ENCODE measurements at places on chromosomes 1 and 21. TPM values are rescaled to one million over a fixed set of nuclear protein-coding genes. Genes with fewer than 3 reads are reported as not detected.

- DNase-seq, result no peak
Observed at GRCh38 chr21:45147473-45148315, 73.3 kb downstream of the ADARB1 start.

DNA sequence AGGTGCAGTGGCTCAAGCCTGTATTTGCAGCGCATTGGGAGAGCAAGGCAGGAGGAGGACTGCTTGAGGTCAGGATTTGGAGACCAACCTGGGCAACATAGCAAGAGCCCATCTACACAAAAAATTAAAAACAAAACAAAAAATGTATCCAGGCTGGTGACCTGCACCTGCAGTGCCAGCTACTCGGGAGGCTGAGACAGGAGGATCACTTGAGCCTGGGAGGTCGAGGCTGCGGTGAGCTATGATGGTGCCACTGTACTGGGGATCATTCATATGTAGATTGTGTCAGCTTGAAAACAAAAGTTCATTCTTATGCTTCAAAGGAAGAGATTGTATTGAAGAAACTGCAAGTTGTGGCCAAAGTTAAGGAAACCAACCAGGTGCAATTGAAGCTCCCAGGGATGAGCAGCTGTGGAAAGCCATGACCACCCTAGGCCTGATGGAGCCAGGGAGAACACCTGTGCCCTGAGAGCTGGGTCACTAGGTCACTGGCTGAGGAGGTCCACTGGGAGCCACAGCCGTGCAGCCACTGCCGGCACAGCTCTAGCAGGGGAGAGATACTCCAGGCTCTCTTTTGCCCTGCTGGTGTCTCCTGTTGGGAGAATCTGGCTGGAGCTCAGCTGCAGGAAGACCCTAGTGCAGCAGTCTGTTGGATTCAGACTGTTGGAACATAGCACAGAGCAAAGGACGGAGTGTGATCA is 13.3 kb upstream of the BRWD1 start:
- no peak for DNase-seq

GRCh38 chr1:43879414-43879813 is 54.2 kb upstream of the ARTN start:
- DNase-seq, result no peak

DNA sequence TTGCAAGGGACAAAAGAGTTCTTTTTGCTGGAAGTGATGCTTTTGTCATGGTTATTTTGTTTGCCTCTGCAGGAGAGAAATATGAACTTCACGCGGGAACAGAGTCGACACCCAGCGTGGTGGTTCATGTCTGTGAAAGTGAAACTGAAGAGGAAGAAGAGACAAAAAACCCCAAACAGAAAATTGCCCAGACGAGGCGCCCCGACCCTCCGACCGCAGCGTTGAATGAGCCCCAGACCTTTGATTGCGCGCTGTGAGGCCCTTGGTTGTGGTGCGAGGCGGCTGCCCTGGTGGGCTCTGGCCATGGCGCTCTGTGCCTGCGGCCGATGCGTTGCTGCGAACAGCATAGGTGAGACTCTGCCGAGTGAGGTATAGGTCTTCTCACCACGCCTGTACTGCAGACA is 20.9 kb upstream of the NCMAP start:
- DNase-seq, result no peak

DNA sequence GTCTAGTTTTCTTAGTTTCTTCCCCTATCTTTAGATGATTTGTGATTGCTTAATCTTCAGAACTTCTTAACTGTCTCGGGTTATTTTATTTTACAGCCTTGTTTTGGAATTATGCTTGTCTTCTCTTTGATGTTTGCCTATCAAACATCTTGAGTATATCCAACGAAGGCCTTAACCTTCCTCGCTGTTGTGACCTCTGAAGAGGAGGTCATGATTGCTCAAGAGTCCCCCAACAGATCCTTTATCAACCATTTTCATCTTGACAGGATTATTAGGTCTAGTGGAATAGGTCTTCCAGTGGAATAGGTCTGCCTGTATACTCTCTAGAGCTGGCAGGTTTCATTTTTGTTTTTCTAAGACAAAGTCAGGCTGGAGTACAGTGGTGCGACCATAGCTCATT is 45.7 kb downstream of the UBE4B start:
- no peak for DNase-seq

GRCh38 chr1:115595279-115596079 is 46.3 kb upstream of the VANGL1 start:
- peak; percentile 91 for DNase-seq

GRCh38 chr1:182460550-182460951 is 10.6 kb downstream of the RGSL1 start:
- DNase-seq, result no peak

DNA sequence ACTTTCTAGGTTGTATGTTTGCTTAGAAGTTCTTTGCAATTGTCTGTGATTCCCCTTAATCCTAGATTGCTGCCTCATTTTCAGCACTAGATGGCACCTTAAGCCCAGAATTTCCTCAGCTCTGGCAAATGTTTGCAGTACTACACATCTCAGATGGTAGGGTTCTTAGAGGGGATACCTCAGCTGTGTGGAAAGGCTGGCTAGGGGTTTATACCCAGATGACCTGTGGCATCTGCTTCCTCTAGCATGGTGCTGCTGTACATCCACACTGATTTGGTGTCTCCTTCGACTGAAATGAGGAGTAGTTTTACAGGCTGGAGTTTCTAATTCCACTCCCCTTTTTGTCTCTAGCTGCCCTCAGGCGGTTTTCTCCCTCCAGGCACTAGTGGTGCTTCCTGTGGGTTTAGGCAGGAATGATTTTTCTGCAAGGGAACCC is 23.5 kb downstream of the ASB17 start:
- peak; percentile 4 for DNase-seq

DNA sequence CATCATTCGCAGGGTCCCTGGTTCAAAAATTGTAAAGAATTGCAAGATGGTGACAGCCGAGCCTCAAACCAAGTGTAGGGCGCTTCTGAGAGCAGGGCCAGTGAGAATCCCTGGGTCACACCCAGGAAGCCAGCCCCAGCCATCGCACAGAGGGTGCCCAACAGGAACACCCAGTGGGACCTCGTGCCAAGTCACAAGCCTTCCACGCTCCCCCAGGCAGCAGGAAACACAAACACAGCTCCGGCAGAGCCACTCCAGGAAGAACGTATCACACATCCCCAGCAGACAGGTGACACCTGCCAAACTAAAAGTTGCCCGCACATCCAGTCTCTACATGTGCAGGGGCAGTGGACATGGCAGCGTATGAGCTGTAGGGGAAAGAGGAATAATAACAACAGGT is 20.2 kb downstream of the DHRS3 start:
- no peak for DNase-seq

DNA sequence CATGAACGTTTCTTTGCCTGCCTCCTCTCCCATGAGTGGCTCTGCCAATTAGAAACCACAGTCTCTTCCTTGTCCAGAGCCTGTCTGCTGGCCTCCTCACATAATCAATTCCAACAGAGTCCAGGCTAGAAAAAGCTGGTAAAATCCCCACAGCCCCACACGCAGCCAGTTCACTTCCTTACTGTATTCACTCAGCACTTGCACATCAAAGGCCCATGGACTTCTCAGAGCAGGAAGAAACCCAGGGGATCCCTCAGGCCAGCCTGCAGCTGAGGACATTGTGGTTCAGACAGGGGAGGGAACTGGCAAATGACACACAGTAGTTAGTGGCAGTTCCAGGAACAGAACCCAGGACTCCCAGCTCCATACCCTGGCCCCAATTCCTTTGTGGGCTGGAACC is 171.6 kb upstream of the EDN2 start:
- no peak for DNase-seq

DNA sequence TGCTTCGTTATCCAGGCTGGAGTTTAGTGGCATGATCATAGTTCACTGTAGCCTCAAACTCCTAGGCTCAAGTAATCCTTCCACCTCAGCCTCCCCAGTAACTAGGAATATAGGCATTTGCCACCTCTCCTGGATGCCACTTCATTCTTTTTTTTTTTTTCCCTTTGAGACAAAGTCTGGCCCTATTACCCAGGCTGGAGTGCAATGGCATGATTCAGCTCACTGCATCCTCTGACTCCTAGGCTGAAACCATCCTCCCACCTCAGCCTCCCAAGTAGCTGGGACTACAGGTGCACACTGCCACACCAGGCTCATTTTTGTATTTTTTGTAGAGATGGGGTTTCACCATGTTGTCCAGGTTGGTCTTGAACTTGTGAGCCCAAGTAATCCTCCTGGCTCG is 19.3 kb downstream of the OSBPL9 start:
- DNase-seq, result no peak

- DNase-seq, result no peak
Observed at GRCh38 chr1:46451948-46452930, 37.4 kb upstream of the DMBX1 start.

DNA sequence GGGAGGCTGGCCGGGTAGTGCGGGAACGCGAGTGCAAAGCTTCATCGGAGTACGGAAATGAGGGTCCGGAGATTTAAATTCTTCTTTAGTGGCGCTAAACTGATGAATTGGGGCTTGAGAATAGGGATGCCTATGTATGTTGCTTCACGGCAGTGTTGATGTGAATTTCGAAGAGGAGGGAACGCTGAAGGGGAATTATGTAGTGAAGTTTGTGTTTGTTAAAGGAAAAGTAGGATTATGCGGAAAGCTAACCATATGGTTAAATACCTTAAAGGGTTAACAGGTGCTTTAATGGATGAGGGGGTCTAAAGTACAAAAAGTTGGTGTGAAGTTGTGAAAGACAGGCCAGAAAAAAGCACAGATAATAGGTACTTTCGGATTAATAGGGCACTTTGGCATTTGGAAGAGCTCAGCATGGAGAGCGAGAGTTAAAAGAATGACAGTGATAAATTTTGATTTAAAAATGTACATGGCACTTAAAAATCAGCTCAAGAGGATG is 1.4 kb downstream of the HS2ST1 start:
- peak; percentile 41 for DNase-seq

- DNase-seq, result no peak
Observed at GRCh38 chr1:93765099-93765498, 83.5 kb upstream of the BCAR3 start.

DNA sequence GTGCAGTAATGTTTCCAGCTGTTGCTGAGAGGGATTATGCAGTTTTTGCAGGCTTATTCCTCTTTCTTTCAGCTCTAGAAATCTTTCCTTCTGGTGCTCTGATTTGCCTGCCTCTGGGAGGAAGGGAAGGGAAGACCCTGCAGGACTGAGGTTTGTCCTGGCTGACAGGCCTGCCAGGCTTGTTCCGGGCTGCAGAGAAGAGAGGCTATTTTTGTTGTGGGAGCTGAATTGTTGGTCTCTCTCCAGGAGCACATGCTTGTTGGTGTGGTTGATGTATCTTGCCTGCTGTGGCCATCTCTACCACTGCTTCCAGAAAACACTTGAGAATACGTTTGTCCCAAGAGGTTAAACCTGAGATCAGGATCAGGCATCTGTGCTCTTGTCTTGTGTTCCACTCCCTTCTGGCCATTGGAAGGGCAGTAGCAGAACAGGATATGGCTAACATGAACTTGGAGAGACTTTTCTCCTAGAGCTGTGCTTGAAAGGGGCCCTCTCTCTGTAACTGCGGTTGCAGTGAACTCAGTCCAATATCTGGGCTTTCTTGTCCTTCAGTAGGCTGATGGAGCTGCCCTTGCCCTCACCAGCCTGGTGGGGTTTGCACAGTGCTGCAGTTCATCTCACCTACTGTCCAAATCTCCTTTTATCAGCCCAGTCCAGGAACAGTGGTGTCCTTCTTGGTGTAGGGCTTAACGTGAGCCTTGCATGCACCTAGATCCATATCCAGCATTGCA is 21.5 kb upstream of the SLC25A34 start:
- DNase-seq, result no peak

DNAH14 gene
- 17.4 TPM for total RNA-seq

C1orf210 gene
- total RNA-seq, result 0.99 TPM

LRRC38 gene
- total RNA-seq, result 1.4 TPM

TBX19 gene
- total RNA-seq, result 1.9 TPM

HOOK1 gene
- total RNA-seq, result 13.3 TPM

HEATR1 gene
- total RNA-seq, result 30.8 TPM
